ENCODE measurements at places on chromosomes 3 and 15.

GRCh38 chr3:54710954-54711353 is 216.9 kb downstream of the LRTM1 start:
- no peak for DNase-seq

- DNase-seq = no peak
These were observed 115.3 kb downstream of the KCNH8 start for GRCh38 chr3:19263606-19264005.

DNA sequence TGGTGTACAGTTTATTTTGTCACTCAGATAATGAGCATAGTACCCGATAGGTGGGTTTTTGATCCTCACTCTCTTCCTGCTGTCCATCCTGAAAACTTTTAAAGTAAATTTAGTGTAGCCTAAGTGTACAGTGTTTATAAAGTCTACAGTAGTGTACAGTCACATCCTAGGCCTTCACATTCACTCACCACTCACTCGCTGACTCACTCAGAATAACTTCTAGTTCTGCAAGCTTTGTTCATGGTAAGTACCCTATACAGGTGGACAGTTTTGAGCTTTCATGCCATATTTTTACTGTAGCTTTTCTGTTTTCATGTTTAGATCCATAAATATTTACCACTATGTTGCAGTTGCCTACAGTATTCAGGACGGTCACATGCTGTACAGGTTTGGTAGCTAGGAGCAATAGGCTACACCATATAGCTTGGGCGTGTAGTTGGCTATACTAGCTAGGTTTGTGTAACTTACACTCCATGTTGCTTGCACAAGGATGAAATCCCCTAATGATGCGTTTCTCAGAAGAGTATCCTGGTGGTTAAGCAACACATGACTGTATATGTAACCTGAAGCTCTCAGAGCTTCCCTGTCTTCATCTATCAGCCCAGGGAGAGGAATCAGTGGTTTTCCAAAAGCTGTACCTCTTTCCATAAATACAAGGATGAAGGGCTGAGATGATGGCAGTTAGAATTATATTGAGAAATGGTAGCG is 87.6 kb upstream of the SLC25A26 start:
- no peak for DNase-seq

GRCh38 chr3:171349392-171349791 is 110.8 kb downstream of the TNIK start:
- DNase-seq = no peak

- no peak for DNase-seq
These were observed 7.6 kb upstream of the ADPRH start for GRCh38 chr3:119571688-119572087.

DNA sequence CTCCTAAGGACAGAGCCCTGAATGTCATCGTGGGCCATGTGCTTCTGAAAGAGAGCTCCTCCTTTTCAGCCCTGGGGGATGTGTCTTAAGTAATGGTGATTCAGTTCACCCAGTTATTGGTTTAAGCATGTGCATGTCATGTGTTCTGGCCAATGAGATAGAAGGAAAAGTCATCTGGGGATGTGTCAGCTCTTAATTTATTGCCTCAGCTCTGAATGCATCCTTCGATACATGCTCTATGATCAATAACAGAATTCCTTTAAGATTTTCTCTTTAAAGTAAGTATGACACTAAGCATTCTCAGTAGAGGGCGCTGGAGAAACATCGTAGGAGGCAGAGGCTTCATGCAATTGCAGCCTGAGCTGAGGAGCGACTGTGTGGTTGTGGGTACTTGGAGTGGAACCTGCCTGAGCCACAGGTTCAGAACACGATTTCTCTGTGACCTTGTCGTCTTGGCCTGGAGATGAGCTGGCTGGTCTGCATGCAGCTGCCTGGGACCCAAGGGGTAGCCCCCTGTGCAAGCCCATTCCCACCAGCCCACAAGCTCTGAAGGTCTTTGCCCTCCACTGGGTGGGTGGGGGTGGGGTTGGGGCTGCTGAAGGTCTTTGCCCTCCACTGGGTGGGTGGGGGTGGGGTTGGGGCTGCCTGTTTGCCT is 69.5 kb downstream of the C3orf38 start:
- DNase-seq = peak; percentile 19

GRCh38 chr3:179509701-179510100 is 53.0 kb upstream of the ACTL6A start:
- no peak for DNase-seq

DNA sequence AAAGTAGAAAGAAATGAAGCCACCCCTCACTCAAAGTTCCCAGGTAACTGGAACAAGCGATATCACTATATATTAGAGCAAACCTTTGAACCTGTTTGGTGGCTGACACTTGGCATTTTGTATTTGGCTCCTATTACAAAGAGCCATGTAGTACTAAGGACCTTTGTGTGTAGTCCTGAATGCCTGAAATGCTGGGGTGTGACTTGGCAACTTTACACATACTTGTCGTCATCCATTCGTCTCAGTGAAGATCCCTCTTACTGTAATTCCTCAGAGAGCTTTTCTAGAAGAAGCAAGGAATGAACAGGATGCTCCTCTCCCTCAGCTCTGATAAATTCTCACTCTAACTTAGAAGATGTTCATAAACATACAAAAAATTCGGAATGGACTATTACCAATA is 216.1 kb upstream of the CDIN1 start:
- DNase-seq = no peak

GRCh38 chr3:86830566-86830965 is 160.4 kb downstream of the VGLL3 start:
- DNase-seq = no peak

GRCh38 chr3:36866368-36866767 is 78.5 kb downstream of the TRANK1 start:
- no peak for DNase-seq

DNA sequence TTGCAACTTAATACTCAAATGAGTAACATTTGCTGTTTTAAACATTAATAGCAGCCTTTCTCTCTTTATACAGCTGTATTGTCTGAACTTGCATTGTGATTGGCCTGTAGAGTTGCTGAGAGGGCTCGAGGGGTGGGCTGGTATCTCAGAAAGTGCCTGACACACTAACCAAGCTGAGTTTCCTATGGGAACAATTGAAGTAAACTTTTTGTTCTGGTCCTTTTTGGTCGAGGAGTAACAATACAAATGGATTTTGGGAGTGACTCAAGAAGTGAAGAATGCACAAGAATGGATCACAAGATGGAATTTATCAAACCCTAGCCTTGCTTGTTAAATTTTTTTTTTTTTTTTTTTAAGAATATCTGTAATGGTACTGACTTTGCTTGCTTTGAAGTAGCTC is 40.3 kb downstream of the CTNNB1 start:
- DNase-seq = no peak

DNA sequence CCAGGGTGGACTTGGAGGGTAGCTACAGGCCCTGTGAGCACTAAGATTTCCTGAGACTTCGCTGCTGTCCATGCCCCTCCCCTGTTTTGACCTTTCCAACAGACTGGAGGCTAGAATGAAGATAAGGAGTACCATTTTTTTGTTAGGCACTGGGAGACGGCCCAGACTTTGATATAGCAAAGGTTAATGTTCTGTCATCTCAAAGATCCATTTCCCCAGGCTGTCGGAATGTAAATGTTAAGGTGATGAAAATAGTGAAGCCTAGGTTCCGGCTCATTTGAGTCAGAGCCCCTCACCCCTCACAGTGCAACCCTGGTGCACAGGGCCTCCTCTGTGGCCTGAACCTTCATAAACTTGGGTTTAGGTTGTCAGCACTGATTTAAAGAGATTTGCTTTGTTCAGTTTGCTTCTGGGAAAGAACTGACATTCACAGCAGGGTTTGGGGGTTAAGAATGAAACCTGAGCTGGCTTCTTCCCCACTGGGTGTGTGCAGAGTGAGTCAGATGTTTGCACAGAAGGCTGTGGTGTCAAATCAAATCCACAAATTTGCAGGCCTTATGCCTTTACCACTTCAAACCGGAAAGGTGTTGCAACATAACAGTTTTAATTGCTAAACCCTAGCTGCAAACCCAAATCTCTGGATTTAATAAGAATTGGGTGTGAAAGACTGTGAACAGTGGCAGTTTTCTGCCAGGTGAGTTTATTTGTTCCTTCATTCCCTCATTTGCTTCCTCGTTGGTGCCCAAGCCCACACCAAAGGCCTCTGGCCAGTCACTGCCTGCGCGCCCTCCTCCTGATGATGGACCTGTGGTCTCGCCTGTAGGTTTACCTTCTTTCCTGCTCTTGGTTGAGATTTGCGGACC is 20.6 kb upstream of the KCTD6 start:
- peak; percentile 36 for DNase-seq

DNA sequence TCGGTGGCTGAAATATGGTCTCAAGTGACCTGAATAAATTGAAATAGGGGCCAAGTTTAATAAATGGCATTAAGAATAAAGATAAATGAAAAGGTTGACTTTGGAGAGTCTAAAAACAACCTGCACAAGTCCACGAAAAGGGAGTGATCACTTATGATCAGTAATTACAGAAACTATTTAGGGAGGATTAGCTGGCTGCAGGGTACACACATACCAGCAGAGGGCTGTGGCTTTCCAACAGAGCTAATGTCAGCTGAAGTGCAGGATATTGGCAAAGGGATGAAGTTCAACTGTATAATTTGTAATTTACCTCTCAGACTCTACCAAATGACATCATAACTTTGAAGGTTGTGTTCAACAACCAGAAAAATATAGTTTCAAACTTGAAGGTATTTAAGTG is 86.8 kb downstream of the SYNPR start:
- no peak for DNase-seq

GRCh38 chr3:68088636-68089035 is 434.2 kb upstream of the SUCLG2 start:
- DNase-seq = no peak

GRCh38 chr3:126288314-126288713 is 68.9 kb downstream of the KLF15 start:
- no peak for DNase-seq

- DNase-seq = peak; percentile 0
These were observed 158.7 kb downstream of the USP13 start for GRCh38 chr3:179811321-179812095.

GRCh38 chr15:96629511-96629910 is 299.0 kb downstream of the NR2F2 start:
- no peak for DNase-seq

- DNase-seq = no peak
These were observed 170.6 kb downstream of the MYRIP start for GRCh38 chr3:39980058-39980457.

DNA sequence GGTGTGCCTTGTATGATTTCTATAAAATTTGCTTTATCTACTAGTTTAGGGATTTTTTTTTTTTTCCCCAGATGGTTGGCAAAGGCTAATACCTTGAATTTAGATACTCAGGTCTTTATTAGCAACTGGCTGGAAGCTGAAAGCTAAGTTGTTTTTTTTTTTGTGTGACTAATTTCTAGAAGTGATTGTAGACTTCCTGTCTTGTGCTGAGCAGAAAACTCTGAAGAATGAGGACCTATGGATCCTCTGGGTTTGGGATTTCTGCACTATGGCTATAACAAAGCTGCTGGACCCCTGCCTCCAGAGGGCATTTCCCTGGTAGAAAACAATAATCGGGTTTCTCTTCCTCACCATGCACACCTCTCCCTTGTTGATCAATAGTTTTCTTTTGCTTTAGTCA is 10.0 kb downstream of the ARIH2 start:
- no peak for DNase-seq

DNA sequence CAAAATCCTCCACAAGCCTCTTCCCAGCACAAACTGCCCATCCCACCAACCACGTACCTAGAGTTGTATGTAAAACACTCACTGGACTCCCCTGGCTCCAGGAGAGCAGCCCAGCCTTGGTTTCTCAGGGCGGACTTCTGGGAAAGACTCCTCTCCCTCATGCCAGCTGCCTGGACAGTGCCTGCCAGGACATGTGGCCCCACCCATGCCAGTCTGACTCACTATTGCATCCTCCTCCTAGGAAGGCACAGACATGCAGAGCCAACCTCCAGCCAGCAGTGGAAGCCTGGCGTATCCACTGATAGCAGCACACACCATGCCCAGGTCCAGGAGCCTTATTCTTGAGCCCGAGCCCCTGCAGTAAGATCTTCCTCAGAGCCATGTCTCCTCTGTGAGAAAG is 8.6 kb downstream of the PKM start:
- DNase-seq = no peak

DNA sequence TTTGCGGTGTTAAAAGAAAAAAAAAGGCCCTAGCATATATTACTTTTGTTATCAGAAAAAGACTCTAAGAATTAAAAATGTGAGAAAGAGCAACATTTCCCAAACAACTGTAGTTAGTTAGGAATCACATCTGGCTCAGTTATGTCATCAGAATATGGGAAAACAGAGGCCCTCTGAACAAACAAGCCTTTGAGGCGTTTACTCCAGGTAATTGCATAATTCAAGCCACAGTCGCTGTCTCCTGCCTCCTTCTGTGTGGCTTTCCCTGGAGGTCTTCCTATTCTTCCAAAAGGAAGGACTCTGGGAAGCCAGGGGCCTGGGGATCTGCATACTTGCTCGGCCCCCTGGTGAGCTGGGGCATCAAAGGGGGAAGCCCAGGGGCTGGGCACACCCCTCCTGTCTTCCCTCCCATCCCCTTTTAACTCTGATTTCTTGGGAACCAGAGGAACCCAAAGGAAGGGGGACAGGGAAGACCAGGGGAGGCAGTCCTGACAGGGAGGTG is 3.7 kb upstream of the FAM107A start:
- no peak for DNase-seq

DNA sequence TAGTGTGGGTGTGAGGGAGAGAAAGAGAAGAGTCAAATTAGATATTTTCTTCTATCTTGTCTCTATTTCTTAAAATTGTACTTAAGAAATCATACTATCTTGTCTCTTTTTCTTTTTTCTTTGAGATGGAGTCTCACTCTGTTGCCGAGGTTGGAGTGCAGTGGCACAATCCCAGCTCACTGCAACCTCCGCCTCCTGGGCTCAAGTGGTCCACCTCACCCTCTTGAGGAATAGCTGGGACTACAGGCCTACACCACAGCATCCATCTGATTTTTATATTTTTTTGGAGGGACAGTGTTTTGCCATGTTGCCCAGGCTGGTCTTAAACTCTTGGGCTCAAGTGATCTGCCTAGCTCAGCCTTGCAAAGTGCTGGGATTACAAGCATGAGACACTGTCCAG is 104.2 kb downstream of the MYO9A start:
- DNase-seq = no peak

GRCh38 chr3:142706321-142707127 is 17.3 kb upstream of the TRPC1 start:
- DNase-seq = no peak

GRCh38 chr15:59367022-59367451 is 5.6 kb downstream of the MYO1E start:
- no peak for DNase-seq

DNA sequence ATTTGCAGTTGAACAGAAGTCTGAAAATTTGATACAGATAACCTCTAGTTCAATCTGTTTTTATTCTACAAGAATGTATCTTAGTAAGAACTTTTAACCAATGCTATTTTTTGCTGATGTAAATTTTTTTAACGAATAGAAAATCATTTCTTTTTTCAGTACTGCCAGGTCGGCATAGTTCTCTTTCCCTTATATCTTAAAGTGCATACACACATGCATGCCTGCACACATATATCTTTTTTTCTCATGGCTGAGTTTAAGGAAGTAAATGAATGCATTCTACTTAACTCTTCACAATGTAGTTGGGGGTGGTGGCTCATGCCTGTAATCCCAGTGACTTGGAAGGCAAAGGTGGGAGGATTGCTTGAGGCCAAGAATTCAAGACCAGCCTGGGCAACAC is 48.4 kb downstream of the BLM start:
- DNase-seq = no peak

All from activated CD4-positive, alpha-beta T cell treated with anti-CD3 and anti-CD28 coated beads, Interleukin-2, amount 50 U/mL, for 48 hours (primary cell).